Mesothelial cell of epicardium (in vitro differentiated cells): ENCODE measurements at places on chromosomes 7 and 10. TPM values are rescaled to one million over a fixed set of nuclear protein-coding genes. Genes with fewer than 3 reads are reported as not detected.

MTURN gene
- 20.5 to 24.5 TPM (median 24.2 TPM) in 3 replicates for total RNA-seq

DNA sequence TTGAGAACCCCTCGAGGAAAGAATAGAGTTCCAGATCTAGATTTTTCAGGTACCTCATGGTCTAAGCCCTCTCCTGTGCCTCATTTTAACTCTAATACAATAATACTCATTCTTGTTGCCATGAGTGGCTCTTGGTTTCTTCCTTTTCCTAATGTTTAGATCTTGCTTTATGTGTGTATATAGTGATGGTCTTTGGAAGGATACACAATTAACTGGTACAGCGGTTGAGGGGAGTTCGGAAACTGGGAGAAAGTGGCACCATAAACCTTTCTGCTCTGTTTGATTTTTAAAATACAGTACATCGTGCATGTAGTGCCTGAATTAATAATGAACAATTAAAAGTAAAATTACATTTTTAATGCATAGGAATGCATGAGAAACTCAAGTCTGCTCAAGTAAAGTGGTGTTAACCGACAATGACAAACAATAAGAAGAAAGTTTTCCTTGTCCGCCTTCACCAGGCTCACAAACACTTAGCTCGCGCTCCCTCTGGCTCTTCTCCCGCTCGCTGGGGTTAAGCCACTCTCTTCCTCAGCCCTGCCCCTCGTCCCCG lies 386 bp upstream of the EIF4EBP2 start:
- no peak for DNase-seq

ZWINT gene
- total RNA-seq = 23.1 to 26.7 TPM (median 25.4 TPM) in 3 replicates

GRCh38 chr7:88361357-88361756 lies 54.7 kb upstream of the STEAP4 start:
- DNase-seq = no peak

DNA sequence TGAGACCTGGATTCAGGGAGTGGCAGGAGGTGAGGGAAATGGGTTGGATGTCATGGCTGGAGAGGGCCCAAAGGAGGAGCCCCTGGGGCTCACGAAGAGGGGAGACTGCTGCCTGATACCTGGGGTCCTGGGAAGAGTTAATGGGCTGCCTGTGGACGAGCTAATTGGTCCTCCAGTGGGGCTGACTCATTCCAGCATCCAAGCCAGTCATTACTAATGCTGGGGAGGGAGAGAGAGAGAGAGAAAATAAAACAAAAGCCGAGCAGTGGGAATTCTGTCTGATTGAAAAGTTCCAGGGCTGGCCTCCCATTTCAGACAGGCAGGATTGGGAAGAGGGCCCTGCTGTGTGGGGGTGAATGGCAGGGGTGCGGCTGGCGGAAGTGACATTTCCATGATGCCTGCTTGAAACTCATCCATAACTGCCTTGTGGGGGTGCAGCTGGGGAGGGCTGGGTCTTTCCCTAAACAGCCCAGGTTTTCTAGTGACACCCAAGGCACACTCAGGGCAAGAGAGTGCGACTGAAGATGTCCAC lies 297.8 kb downstream of the RPS24 start:
- no peak for DNase-seq

HMX3 gene
- total RNA-seq = not detected in 3 replicates
